ENCODE measurements at places on chromosomes 4 and X. TPM values are rescaled to one million over a fixed set of nuclear protein-coding genes. Genes with fewer than 3 reads are reported as not detected.

DNA sequence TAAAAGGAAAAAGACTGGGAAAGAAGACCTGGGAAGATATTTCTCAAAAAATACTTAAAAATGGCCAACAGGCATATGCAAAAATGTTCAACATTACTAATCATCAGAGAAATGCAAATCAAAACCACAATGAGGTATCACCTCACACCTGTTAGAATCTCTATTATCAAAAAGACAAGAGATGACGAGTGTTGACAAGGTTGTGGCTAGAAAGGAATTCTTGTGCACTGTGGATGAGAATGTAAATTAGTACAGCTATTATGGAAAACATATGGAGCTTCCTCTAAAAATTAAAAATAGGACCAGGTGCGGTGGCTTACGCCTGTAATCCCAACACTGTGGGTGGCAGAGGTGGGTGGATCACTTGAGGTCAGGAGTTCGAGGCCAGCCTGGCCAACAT is 50.0 kb downstream of the C4orf46 start:
- no peak overlapping the region for H3K4me3 ChIP-seq
- H3K4me1 ChIP-seq: peaks cover 2% of the 10 kb centered on the region
- H3K36me3 ChIP-seq: no peaks in the 10 kb centered on the region

DNA sequence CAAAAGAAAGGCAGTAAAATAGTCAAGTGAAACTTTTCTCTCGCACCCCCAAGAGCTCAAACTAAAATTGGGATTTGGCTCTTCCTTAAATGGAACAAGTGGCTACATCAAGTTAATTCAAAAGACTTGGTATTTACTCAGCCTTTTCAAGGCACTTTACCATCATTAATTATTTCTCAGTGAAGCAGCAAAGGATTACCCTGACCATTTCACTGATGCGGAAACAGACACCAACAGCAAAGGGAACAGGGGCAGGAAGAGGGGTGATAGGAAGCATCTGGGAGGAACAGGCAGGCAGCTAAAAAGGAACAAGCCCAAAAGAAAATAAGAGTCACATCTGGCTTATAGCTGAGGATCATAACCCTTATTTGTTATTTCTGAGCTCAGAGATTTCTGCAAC is 2.7 kb downstream of the SCML2 start:
- no peaks in the 10 kb centered on the region for H3K36me3 ChIP-seq
- H3K4me3 ChIP-seq: no peak overlapping the region
- DNase-seq: no peak
- H3K4me1 ChIP-seq: peaks cover 19% of the 10 kb centered on the region
- no peak overlapping the region for H3K27ac ChIP-seq
- H3K27me3 ChIP-seq: no peaks in the 10 kb centered on the region

DNA sequence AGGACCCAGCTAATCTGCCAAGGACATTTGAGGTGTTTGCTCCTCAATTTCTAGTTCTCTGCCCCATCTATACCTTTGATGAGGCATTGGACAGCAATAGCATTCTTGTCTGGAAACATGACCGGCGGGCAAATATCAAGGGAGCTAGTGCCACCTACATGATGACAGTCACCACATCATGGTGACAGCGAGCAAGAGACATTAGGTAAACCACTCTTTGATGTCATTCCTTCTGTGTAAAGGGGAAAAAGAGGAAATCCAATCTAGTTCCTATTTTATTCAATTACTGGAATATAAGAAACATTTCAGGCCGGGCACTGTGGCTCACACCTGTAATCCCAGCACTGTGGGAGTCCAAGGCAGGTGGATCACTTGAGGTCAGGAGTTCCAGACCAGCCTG is 20.7 kb upstream of the IL13RA1 start:
- H3K27ac ChIP-seq: no peak overlapping the region
- no peaks in the 10 kb centered on the region for H3K27me3 ChIP-seq
- H3K4me3 ChIP-seq: no peak overlapping the region
- peaks cover 2% of the 10 kb centered on the region for H3K4me1 ChIP-seq
- no peaks in the 10 kb centered on the region for H3K36me3 ChIP-seq

- H3K4me1 ChIP-seq: peaks cover 4% of the 10 kb centered on the region
- H3K27ac ChIP-seq: no peak overlapping the region
- H3K36me3 ChIP-seq: no peaks in the 10 kb centered on the region
Observed at GRCh38 chr4:8284391-8284790, 14.8 kb downstream of the HTRA3 start.

DNA sequence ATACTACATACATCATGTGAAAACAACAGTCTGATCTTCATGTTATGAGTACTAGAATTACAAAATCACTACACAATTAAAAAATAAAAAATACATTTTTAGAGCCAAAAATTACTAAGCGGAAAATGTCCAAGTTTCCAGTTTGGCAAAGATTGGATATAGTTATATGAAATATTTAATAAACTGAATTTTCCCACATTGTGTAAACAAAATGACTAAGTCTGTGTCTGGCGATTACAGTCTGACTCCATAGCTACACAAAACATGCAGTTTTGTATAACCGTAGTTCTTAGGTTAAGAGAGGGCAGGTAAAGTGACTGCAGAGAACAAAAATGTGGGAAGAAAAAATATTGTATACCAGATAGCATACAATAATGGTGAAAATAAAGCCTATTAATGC is 59.2 kb upstream of the TMEM47 start:
- H3K4me3 ChIP-seq: no peak overlapping the region
- H3K27me3 ChIP-seq: peaks cover 4% of the 10 kb centered on the region
- no peak overlapping the region for H3K27ac ChIP-seq
- no peak for DNase-seq
- no peaks in the 10 kb centered on the region for H3K36me3 ChIP-seq

MAOA gene
- total RNA-seq: 0.32 TPM

S100P gene
- not detected for total RNA-seq
